ENCODE measurements at places on chromosomes 3 and 15.
A peak's percentile ranks its signal among the peaks of the same experiment; 100 is the strongest.

GRCh38 chr3:143770391-143770790, 77.9 kb downstream of the SLC9A9 start:
- H3K4me3 ChIP-seq: no peak overlapping the region
- H3K4me1 ChIP-seq: no peaks in the 10 kb centered on the region
- no peaks in the 10 kb centered on the region for H3K36me3 ChIP-seq
- H3K27me3 ChIP-seq: no peaks in the 10 kb centered on the region

- H3K4me3 ChIP-seq: no peak overlapping the region
- no peak overlapping the region for H3K27ac ChIP-seq
- no peaks in the 10 kb centered on the region for H3K27me3 ChIP-seq
- H3K36me3 ChIP-seq: no peaks in the 10 kb centered on the region
- peaks cover 22% of the 10 kb centered on the region for H3K4me1 ChIP-seq
- no peak for DNase-seq
These were observed 208.8 kb downstream of the STAG1 start for GRCh38 chr3:136543385-136543784.

GRCh38 chr3:108090701-108091497, at the start of gene CD47:
Gene CD47, minus strand, starts transcription at chr3:108091031. Its CDS starts 123 bp downstream, at chr3:108090908.
- peak within 1 kb of the TSS; percentile 88 for H3K27ac ChIP-seq
- H3K4me1 ChIP-seq: peaks cover 66% of the 10 kb centered on the region
- DNase-seq: peak; percentile 96

- peaks cover 29% of the 10 kb centered on the region for H3K36me3 ChIP-seq
- H3K27ac ChIP-seq: no peak overlapping the region
These were observed 17.8 kb downstream of the TTC14 start for GRCh38 chr3:180619723-180620122.

- H3K27ac ChIP-seq: no peak overlapping the region
- H3K36me3 ChIP-seq: no peaks in the 10 kb centered on the region
- H3K4me1 ChIP-seq: peaks cover 30% of the 10 kb centered on the region
- peak overlapping the region; percentile 33 for H3K4me3 ChIP-seq
- no peaks in the 10 kb centered on the region for H3K27me3 ChIP-seq
- peak; percentile 84 for DNase-seq
These were observed 89.4 kb upstream of the ICE2 start for GRCh38 chr15:60568301-60568742.

GRCh38 chr3:184523825-184524615, 37.6 kb upstream of the EPHB3 start:
- peaks cover 3% of the 10 kb centered on the region for H3K4me1 ChIP-seq
- no peak overlapping the region for H3K4me3 ChIP-seq
- no peaks in the 10 kb centered on the region for H3K27me3 ChIP-seq
- no peak overlapping the region for H3K27ac ChIP-seq
- DNase-seq: no peak

- H3K4me1 ChIP-seq: no peaks in the 10 kb centered on the region
- DNase-seq: no peak
- no peak overlapping the region for H3K4me3 ChIP-seq
- H3K27ac ChIP-seq: no peak overlapping the region
- no peaks in the 10 kb centered on the region for H3K27me3 ChIP-seq
- no peaks in the 10 kb centered on the region for H3K36me3 ChIP-seq
These were observed 15.3 kb downstream of the ST8SIA2 start for GRCh38 chr15:92409006-92409405.

DNA sequence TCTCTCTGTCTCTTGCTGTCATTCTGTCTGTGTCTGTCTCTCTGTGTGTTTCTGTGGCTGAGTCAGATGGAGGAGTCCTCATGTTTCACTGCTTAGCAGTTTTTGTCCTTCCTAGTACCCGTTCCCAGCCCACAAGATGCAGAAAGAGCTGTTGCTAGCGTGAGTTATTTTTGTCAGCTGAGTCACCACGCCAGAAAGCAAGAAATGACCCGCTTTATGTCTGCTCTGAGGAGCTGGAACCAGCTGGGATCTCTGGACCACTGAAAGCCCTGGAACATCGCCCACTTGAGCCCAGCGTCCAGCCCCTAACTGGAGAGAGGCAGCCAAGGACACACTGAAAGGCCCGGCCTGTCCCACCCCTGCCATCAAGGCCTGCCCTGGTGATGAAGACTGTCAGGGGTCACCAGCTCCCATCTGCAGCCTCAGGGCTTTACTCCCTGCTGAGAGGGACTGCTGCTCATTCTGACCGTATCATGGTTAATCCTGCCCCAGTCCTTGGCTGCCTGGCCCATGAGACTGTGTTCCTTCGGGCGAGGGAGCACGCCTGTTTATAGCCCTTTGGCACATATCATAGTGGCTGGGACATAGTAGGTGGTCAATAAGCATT, 101.7 kb upstream of the TPM1 start:
- H3K4me1 ChIP-seq: no peaks in the 10 kb centered on the region
- H3K4me3 ChIP-seq: no peak overlapping the region
- H3K27ac ChIP-seq: no peak overlapping the region
- no peak for DNase-seq

DNA sequence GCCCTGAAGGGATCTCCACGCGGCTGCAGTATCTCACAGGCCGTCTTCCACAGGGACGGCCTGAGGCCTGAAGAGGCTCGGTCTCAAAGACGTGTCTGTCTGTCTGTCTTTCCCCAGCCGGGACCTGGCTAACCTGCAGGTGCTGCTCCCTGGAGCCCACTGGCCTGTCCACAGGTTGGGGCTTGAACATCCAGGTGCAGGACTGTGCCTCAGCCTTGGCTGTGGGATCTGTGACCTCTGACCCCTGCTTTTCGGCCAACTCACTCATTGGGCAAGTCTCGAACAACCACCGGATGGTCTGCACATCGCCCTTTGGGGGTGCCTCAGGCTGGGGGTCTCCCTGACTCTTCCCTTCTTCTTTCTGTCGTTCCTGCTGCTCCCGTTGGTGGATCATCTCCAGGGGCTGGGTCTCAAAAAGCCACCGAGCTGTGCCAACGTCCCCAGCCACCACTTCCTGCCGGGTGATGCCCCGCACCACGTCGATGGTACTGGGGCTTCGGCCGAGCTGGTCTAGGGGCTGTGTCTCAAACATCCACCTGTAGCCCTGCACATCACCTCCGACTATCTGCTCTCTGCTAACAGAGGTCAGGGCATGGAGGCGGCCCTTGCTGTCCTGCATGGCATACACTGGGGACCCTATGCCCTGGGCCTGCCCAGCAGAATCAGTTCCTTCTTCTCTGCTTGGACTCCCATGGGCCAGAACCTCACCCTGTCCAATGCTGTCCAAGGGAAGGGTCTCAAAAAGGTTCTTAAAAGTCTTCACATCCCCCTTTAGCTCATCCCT, 4.8 kb downstream of the XIRP1 start:
- no peak overlapping the region for H3K4me3 ChIP-seq
- no peaks in the 10 kb centered on the region for H3K36me3 ChIP-seq
- no peaks in the 10 kb centered on the region for H3K27me3 ChIP-seq
- no peak for DNase-seq

DNA sequence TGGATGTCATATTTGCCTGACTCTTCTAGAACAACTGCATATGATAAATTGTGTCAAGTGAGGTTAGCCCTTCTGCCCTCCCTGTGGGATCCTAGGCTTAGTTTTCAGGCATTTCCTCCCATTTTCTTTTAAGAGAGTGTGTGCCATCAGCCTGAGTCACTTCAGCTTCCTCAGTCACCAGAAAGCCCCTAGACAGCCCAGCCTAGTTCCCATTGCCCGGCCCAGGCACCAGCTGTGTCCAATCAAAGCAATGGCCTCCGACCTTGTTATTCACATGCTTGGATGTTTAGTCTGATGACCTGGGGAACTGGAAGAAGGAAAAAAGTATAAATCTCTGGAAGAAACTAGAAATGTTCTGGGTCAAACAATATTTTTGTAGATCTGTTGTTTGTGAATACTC, 221.9 kb upstream of the LRIG1 start:
- no peak for DNase-seq
- no peak overlapping the region for H3K4me3 ChIP-seq
- no peaks in the 10 kb centered on the region for H3K36me3 ChIP-seq
- H3K27me3 ChIP-seq: no peaks in the 10 kb centered on the region
- H3K4me1 ChIP-seq: no peaks in the 10 kb centered on the region
- H3K27ac ChIP-seq: no peak overlapping the region

DNA sequence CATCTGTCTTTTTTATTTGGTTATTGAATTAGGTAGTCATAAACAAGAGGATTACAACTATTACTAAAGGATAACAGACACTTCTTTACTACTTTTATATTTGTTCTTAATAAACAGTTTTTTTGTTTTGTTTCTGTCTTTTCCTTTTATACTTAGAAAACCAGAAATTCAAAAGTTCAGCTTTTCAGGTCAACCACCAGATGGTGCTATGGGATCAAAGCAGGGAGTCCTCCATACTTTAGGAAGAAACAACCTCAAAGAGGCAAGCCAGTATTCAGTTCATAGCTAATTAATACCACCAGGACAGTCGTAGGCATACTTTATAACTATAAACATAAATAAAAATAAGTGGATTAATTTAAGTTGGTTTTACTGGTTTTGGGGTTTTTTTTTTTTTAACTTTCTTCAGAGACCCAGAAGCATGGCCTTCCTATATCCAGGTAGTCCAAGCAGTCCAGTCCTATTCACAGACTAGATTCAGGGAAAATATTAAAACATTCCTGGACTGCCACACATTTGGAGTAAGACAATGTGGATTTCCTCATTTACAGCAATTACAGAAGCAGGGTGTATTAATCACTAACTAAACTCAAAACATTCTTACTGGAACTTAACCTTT, 16.0 kb upstream of the EID1 start:
- H3K4me3 ChIP-seq: no peak overlapping the region
- peaks cover 4% of the 10 kb centered on the region for H3K4me1 ChIP-seq
- H3K27ac ChIP-seq: no peak overlapping the region
- no peaks in the 10 kb centered on the region for H3K36me3 ChIP-seq
- DNase-seq: peak; percentile 89
- no peaks in the 10 kb centered on the region for H3K27me3 ChIP-seq

GRCh38 chr15:95041297-95041696, 809.9 kb downstream of the MCTP2 start:
- H3K27ac ChIP-seq: no peak overlapping the region
- H3K36me3 ChIP-seq: no peaks in the 10 kb centered on the region
- DNase-seq: no peak
- no peaks in the 10 kb centered on the region for H3K27me3 ChIP-seq
- no peaks in the 10 kb centered on the region for H3K4me1 ChIP-seq
- no peak overlapping the region for H3K4me3 ChIP-seq

DNA sequence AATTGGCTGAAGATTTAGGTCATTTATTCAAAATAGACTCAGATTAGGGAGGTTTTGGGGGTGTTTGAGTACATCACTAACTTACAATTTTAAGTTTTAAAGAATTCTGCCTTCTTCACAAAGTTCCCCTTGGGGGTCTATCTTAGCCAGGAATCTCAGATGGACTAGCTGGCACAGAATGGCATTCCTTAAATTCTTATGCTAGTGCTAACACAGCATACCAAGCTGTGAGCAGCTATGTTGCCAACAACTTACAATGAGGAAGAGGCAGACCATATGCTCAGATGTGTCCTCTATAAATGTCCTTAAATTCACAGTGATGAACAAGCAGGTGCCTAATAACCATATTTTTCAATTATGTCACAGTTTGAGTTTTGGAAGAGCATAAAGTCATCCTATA, 60.9 kb upstream of the NPHP3 start:
- no peaks in the 10 kb centered on the region for H3K36me3 ChIP-seq
- no peak for DNase-seq
- H3K27me3 ChIP-seq: no peaks in the 10 kb centered on the region
- H3K4me1 ChIP-seq: peaks cover 12% of the 10 kb centered on the region

DNA sequence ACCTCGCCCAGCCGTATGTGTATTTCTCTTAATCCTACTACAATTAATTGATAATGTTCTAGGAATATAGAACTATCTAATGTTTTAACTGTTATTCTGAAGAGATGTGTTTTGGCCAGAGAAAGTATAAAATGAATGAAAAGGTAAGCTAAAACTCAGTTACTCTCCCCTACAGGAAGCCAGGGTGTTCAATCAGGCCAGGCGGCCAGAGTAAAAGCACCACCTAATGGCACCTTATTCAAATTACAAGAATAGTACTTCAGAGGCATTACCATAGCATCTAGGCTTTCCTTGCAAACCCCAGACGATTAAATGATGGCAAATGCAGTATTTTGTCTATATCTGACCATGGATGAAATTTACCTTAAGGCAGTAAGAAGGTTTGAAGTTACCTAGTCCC, 10.4 kb downstream of the SLC12A8 start:
- no peak overlapping the region for H3K4me3 ChIP-seq
- peak; percentile 80 for DNase-seq
- no peaks in the 10 kb centered on the region for H3K27me3 ChIP-seq
- H3K4me1 ChIP-seq: peaks cover 16% of the 10 kb centered on the region
- H3K27ac ChIP-seq: no peak overlapping the region

DNA sequence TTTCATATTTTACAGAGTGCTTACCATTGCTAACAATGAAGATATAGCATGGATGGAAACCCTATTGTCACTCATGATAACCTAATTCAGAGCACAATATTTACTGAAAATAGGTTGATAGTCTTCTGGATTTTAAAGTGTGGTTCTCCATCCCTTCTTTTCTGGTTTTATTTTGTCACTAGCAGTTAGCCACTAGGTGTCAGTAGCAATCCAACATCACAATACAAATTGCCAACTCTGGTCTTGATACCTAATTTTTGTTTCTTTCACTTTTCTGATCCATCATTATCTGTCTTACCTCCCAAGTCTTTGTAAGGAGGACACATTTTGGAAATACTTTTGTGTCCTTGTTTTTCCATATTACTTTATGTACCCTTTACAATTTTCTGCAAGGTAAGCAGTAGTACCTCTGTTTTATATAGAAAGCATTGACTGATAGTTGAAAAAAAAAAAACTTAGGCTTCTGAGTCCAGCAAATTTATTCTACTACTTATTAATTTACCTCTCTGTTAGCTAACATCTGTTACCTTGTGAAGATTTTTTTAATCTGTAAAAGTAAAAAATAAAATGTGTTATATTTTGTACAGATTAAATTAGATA, 28.3 kb upstream of the CRYBG3 start:
- H3K27me3 ChIP-seq: no peaks in the 10 kb centered on the region
- peak; percentile 83 for DNase-seq
- H3K27ac ChIP-seq: no peak overlapping the region
- H3K36me3 ChIP-seq: no peaks in the 10 kb centered on the region

DNA sequence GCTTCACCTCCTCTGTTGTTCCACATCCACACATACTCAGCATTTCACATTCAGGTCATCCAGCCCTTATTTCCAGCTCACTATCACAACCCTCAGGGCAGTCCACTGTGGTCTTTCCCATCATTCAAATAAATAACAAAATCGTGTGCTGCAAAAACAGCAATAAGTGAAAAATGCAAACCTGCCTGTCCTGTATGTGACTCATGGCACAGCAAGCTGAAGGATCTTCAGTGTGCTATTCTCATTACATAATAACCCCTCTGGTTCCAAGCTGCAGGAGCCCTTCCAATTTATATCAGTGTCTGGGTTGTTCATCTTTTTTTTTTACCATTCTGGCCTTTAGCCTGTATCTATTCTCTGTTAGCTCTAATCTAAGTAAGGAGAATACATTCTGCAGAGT, 185.3 kb upstream of the UBE2E2 start:
- DNase-seq: no peak
- H3K4me3 ChIP-seq: no peak overlapping the region
- no peaks in the 10 kb centered on the region for H3K27me3 ChIP-seq
- no peaks in the 10 kb centered on the region for H3K36me3 ChIP-seq

DNA sequence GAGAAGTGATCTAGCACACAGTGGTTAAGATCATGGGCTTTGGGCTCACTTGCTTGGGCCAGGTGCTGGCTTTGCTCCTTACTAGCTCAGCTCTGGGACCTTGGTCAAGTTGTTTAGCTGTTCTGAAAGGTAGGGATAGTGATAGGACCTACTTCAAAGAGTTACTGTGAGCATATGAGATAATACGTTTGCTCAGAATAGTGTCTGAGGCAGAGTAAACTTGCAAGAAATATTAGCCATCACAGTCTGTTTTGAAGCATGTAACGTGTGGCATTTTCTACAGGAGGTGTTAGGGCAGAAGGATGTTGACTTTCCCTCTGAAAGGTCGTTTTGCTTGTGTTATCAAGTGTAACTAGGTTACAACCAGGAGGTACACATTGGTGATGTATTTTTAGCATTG, 34.5 kb upstream of the NFKBIZ start:
- H3K27me3 ChIP-seq: no peaks in the 10 kb centered on the region
- no peak for DNase-seq
- H3K4me3 ChIP-seq: no peak overlapping the region
- 0 out of 2 replicates have a peak, but pooled peaks cover 8% of the 10 kb centered on the region for H3K36me3 ChIP-seq

All from Karpas-422 (cell line).